WTC11 (cell line): ENCODE measurements at places on chromosomes 3 and 15. TPM values are rescaled to one million over a fixed set of nuclear protein-coding genes. Genes with fewer than 3 reads are reported as not detected.
A peak's percentile ranks its signal among the peaks of the same experiment; 100 is the strongest.

DNA sequence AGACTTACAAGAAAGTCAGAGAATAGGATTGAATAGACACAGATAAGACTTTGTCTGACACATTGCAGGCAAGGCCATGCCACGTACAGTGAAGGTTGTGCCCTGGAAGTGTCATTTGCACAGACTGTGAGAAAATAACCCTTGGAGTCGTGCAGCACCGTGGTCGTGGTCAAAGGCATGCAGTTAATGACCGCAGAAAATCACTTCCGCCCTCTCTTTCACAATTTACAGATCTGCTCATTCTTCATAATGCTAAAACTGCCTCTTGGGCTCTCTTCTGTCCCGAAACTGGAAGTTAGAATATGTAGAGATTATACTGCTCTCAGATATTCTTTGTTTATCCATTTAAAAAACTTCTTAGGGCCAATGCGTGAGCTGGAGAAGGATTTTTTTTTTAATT, 73.2 kb upstream of the CTXND1 start:
- no peak for DNase-seq

DNA sequence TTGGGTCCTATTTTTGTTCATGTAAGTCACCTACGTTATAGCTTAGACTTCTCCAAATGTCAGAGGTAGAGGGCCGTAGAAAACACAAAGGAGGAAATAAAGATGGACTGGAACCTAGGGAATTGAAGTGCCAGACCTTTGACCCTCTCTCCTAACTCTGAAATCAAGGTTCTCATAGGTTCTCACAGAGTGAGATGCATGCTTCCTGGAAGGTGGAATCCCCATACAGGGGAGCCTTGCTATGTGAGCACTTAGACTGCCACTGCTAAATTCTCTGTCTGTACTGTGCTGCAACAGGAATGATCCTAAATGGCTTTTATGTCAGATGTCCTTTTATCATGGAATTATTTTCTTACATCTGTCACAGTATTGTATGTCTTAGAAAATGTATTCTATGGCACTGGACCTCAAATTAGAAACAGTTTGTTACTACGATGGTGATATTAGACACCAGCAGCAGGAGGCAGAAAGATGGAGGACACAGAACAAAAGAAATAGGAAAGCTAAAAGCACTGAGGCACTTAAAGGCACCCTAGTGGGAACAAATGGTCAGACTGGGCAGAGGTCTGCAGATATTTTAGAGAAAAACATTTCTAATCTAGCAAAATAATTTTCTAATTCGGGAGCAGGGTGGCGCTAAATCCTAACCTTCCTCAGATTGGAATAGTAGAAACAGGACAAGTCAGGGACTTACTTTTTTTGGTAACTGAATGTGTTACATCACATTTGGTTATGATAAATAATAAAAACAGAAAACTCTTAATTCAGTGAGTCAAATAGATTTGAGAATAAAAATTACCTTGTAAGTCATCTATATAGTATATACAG, 60.2 kb upstream of the CDAN1 start:
- DNase-seq, result no peak

- DNase-seq, result peak; percentile 22
Measured at GRCh38 chr3:182920515-182921084, 59.7 kb downstream of the DCUN1D1 start.

The CADPS gene
- 4.3 to 7.5 TPM (median 7.0 TPM) in 3 replicates for total RNA-seq
